ENCODE measurements at places on chromosomes 11 and 22.

DNA sequence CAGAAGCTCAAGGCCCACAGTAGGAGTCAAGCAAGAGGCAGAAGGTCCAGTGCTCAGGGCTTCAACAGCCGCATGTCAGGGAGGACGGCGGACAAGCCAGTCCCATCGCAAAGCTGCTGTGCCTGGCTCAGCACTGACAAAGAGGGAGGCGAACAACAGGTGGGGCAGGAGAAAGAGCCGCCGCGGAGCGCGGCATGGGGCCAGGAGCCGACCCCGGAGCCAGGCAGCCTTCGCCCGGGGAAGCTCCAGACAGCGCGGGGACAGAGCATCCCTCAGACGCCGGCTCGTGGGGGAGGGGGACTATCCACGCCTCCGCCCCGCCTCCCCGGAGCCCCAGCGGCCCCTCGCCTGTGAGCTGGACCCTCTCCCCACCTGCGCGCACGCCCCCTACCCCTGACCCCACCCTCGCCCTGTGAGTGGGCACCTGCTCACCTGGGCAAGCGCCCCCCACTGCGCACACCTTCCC is 369 bp downstream of the DHCR7 start:
- DNase-seq: no peak

GRCh38 chr11:62217191-62217748 is 8.8 kb downstream of the SCGB2A1 start:
- DNase-seq: no peak

DNA sequence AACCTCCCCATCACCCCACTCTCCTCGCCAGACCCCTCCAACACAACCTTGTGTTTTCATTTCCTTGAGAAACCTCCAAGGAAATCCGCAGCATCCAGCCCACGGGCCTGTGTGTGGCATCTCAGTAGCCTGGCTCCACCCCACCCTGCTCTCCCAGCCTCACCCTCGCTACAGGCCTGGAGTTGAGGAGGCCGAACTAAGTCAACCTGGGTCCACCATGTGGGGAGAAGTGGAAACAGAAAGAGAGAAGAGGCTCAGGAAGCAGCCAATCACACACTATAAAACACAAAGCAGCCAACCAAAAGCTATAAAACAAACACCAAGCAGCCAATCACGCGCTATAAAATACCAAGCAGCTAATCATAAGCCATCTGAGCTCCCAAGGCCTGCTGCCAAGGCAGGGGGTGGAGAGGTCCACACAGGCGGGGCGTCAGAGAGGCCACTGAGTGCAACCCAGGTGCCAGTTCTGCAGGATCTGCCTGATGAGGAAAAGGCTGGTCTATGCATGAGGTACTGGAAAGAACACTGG is 72.0 kb downstream of the MICAL3 start:
- no peak for DNase-seq

DNA sequence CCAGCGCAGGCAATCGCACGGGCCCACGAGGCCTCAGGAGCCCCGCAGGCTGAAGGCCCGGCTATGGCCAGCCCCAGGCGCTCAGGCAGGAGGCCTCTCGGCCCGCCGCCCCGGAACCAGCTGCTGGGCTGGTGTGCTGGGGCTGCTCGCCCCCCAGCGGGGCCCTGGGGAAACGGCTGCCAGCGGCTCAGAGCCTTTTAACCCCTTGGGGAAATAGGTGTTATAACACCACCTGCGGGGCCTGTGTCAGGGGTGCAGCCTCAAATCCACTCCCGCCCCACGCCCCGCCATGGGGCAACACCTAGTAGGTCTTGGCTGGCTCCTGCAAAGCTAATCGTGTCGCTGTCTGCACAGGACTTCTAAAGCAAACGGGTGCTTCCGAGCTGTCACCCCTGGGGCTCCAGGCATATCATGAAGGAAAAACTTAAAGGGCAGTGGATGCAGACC is 237.4 kb downstream of the TTC28 start:
- DNase-seq: peak; percentile 5

- DNase-seq: no peak
These were observed 27.6 kb downstream of the PLA2G6 start for GRCh38 chr22:38153821-38154562.

DNA sequence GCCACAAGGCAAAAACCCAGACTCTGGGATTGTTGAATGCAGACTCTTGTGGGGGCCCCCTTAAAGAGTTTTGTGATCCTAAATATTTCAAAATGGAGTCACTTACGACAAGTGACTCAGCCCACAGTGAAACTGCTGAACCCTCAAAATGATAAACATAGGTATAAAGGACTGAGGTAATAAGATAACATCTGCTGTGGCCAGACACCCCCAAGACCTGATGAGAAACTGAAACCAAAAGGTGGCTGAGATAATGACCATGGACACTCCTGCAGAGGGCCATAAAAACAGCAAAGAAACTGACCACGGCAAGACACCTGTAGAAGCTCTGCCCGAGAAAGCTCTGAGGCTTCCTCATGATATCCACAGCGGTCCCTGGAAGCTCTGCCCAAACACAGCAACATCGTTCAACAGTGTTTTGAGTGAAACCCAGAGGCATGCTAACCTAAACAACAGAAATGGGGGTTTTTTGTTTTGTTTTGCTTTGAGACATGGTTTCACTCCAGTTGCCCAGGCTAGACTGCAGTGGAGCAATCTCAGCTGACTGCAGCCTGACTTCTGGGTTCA is 1.6 kb upstream of the PLAAT4 start:
- DNase-seq: no peak

GRCh38 chr11:110715541-110715940 is 3.3 kb upstream of the ARHGAP20 start:
- DNase-seq: no peak

GRCh38 chr22:41568811-41569210 is 8.0 kb downstream of the CSDC2 start:
- no peak for DNase-seq

DNA sequence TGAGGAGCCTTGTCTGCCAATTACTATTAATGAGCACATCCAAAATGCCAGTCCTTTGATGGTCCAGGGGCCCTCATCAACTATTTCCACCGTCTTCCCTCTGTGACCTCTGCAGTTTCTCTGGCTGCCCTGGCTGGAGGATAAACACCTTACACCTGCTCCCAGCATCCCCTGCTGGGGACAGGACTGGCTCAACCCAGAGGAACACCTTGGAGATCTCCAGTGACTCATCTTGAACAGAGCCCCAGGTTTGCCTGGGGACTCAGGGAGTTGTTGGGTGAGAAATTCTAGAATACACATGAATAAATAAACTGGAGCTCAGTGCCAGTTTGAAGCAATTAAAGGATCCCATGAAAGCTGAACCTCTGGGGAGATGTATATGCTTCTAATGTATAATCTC is 24.0 kb upstream of the ELF5 start:
- no peak for DNase-seq

DNA sequence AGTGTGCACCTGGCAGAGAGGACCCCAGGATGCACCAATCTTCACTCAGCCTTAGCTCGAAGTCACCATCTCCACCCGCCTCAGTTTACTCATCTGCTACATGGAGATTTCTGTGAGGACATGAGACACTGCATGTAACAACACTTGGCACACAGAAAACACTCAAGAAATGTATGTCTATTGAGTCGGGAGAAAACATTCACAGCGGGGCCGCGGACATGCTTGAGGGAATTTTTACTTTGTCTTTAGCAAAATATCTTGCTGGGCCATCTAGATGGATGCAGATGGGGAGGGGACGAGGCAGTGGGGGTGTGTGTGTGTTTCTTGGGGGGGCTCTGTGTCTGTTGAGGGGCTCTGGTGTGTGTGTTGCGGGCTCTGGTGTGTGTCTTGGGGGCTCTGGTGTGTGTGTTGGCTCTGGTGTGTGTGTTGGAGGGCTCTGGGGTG is 28.4 kb upstream of the RFPL3 start:
- no peak for DNase-seq

DNA sequence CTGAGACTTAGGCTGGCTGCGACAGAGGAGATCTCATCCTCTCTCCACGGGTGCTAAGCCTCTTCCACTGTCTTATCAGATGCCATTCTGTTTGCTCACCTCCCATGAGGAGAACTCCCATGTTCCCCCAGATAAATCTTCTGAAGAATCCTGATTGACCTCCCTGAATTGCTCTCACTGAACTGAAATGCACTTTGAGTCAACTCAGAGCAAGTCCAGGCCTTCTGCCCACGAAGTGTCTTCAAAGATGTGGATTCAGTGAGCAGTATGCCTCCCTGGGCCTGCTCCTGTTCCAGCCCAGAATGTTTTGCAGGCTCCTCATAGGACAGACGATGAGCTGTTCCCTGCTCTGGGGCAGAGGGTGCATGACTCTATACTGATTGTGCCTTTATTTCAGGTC is 17.4 kb downstream of the TUB start:
- no peak for DNase-seq

GRCh38 chr22:24069721-24070120 is 58.6 kb downstream of the CABIN1 start:
- no peak for DNase-seq
